ENCODE measurements at places on chromosomes 3 and 15. TPM values are rescaled to one million over a fixed set of nuclear protein-coding genes. Genes with fewer than 3 reads are reported as not detected.

The ZDHHC23 gene
- total RNA-seq: 4.1 TPM

The C3orf85 gene
- not detected for total RNA-seq

The SOX2 gene
- not detected for total RNA-seq

The GPR149 gene
- total RNA-seq: not detected

The ITIH3 gene
- total RNA-seq: not detected

The GLDN gene
- total RNA-seq: not detected
